ENCODE measurements at places on chromosomes 7 and 10.

GRCh38 chr7:16773326-16773725 is 19.8 kb downstream of the TSPAN13 start:
- DNase-seq, result no peak

- peak; percentile 43 for DNase-seq
Measured at GRCh38 chr7:54841772-54842697, 83.0 kb upstream of the SEC61G start.

DNA sequence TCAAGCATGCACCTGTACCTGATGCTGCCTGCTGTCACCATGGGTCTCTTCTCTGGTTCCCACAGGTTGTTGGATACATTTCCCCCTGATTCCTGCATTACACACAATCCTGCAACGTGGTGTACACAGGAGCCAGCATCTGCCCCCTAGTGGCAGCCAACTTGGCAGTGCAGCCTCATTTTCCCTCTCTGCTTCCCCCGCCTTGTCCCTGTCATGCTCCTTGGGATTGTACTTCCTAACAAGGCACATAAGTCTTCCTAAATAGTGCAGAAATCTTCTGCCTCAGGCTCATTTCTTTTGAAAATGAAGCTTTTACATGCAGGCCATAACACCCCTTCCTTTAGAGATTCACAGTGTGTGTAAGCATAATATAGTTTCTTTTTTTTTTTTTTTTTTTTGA is 387.5 kb downstream of the CCSER2 start:
- DNase-seq, result peak; percentile 66

DNA sequence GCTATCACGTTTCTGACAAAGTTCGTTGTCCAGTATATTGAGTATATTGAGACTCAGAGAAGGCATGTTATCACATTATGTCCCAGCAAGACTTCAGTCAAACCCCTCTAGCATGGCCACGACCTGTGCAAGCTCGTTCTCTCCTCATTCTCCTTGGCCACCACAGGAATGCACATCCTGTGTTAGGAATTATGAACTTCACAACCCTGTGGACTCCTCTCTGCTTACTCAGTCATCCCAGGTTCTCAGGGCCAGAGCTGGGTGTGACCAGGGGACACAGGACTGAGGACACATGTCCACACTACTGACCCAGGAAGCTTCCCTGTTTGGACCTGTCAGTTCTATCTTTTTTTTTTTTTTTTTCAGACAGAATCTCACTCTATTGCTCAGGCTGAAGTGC is 4.4 kb downstream of the SH2D4B start:
- DNase-seq, result no peak

DNA sequence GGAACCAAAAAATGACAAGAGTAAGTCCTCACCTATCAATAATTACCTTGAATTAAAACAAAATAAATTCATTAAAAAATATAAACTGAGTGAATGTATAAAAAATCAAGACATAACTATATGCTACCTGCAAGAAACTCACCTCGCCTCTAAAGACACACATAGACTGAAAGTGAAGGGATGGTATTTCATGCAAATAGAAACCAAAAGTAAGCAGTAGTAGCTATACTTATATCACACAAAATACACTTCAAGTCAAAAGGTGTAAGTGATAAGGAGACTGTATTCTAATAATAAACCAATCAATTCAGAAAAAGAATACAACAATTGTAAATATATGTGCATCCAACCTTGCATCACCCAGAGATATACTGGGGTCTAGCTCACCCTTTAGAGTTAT is 332.6 kb downstream of the SH2D4B start:
- no peak for DNase-seq

- DNase-seq, result no peak
Measured at GRCh38 chr7:25181532-25181931, 46.8 kb downstream of the NPVF start.

GRCh38 chr7:50310361-50310760 is 5.8 kb downstream of the IKZF1 start:
- no peak for DNase-seq

DNA sequence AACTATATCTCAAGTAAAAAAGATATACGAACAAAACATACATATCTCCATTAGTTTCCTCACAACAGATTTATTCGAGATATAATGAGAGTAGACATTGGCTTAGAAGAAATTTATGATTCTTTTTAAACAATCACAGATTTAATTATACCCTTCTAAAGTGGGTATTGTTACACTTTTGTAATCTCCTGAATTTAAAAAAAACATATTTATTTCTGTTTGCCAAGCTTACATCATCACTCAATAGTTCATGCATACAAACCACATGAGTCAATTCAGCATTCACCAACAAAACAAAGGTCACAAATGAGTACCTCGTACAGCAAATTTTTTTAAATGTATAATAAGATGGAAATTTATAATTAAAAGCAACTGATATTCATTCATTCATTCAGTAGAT is 17.6 kb downstream of the LRRN3 start:
- peak; percentile 35 for DNase-seq

Data from MCF 10A (cell line).